ENCODE measurements at places on chromosomes 7 and 10.

DNA sequence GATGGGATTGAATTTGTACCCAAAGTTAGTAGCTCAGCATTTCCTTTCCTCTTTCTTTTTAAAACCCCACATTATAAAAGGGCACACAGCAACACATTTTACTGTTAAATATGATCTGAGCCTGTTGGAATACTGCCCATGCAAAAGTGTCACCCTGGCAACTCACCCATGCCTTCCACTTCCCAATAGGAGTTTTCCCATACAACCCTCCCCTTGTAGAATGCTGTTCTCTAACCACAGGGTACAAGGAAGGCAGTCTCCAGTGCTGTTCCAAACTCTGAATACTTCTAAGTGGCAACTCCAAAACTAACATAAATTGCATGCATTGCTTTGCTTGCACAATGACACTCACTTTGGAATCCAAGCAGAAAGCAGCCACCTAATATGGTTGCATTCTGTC lies 60.8 kb downstream of the NRCAM start:
- no peak for DNase-seq

DNA sequence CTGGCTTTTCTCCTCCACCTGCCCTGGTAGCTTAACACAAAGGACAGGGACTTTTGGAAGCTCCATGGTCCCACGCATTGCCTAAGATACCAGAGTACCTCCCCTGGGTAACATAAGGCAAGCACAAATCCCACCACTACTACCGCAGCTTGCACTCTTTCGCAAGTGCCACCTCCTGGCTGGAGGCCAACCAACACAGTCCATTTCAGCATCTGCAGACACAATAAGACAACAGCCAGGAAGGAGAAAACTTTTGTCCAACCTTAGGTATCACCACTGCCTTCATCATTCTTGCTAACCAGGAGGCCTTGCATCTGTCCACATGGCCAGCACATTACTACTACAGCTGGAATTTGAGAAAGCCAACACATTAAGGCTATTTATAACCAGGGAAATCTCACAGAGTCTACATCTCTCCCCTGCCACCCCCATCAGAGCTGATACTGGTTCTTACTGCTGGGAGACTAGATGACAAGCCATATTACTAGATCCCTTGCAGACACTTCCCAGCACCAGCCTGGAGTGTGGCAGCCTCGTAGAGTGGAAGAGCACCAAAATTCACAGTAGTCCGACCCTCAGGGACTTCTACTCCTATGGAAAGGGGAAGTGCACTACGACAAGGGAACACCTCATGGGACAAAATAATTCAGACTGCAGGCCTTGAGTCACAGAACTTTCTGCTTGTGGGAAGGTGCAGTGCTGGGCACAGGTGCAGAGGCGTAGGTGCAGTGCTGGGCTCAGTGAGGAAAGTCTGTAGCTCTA lies 39.8 kb upstream of the CDK13 start:
- DNase-seq: no peak

GRCh38 chr7:106793015-106793975 lies 71.8 kb upstream of the PIK3CG start:
- DNase-seq: no peak

DNA sequence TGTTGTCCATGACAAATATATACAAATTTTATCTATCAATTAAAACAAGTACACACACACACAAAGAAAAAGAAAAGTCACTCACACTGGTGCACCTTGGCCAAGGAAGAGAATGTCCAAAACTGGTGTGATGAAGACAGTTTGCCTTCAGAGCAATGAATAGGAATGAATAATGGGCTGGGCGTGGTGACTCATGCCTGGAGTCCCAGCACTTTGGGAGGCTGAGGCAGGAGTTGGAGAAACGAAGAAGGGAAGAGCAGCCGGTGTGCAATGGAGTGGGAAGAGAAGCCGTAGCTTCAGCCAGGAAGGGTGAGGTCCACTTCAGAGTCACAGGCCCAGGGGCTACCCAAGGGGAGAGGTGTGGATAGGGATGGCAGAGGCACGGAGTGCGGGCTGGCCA lies 253.6 kb downstream of the CCSER2 start:
- no peak for DNase-seq

GRCh38 chr10:11578802-11579255 lies 32.6 kb downstream of the USP6NL start:
- DNase-seq: no peak

DNA sequence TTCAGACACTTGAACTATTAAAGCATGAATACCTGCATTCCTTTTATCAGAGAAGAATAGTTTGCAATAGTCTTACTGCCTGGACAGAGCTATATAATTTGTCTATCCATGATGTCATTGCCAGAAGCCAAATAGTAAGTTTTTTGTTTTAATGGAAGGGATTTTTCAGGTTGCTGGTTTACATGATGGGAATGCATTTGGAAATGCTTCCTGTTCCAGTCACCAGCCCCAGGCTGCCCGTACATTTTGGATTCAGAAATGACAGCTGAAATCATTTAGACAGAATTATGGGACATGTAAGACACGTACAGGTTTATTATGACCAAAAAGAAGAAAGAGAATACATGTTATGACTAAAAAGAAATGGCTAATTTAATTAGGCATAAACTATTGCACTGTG lies 293.1 kb downstream of the CDK14 start:
- DNase-seq: no peak

- DNase-seq: no peak
Measured at GRCh38 chr7:255721-256361, 34.1 kb upstream of the FOXL3 start.

GRCh38 chr7:28095231-28095630 lies 85.4 kb downstream of the JAZF1 start:
- DNase-seq: no peak

GRCh38 chr7:73366990-73367389 lies 39.0 kb downstream of the FKBP6 start:
- DNase-seq: no peak

All from kidney capillary endothelial cell (primary cell).